EL (cell line): ENCODE measurements at places on chromosomes 16 and 17.

- DNase-seq: no peak
Measured at GRCh38 chr16:79229361-79229760, 371.2 kb downstream of the MAF start.

DNA sequence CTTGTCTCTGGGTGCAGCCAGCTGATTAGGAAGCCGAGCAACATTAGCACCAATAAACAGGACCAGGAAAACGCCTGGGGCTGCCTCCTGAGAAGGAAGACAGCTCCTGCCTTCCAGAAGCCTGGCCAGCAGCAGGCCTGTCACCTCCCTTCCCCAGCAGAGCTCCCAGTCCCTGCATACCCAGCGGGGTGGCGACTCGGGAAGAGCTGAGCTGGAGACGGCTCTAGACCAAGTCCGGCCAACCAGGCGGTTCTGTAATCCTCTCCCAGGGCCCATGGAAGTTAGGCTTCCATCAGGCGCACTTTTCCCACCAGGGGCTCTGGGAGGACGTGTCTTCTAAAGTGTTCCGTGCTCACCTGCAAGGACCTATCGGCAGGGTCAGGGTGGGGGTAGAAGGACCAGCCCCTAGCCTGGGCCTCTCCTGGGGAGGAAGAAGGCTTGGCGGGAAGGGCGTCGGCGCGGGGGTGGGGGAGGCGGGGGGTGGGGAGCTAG is 12.0 kb upstream of the CLUH start:
- peak; percentile 13 for DNase-seq

DNA sequence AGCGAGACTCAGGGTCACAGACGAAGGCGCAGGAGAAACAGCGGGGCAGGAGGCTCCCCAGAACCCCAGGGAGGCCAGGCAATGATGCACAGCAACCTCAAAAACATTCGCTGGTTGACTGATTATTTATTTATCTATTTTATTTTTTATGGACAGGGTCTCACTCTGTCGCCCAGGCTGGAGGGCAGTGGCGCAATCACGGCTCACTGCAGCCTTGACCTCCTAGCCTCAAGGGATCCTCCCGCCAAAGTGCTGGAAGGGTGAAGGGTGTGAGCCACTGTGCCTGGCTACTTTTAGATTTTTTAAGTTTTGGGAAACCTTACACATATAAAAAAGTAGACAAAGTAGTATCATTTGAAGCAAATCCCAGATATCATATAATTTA is 83.5 kb downstream of the ZNF778 start:
- no peak for DNase-seq

- DNase-seq: no peak
Measured at GRCh38 chr17:58415371-58416055, 1.8 kb downstream of the RNF43 start.

GRCh38 chr16:16022683-16023064 is 73.3 kb downstream of the ABCC1 start:
- DNase-seq: no peak

- DNase-seq: no peak
Measured at GRCh38 chr17:16908273-16908672, 63.6 kb downstream of the TNFRSF13B start.

GRCh38 chr16:75080205-75081029 is 36.2 kb downstream of the LDHD start:
- peak; percentile 60 for DNase-seq

GRCh38 chr17:78268191-78268874 is 36.9 kb downstream of the TMEM235 start:
- no peak for DNase-seq

GRCh38 chr17:60127068-60128064 is 22.4 kb upstream of the CA4 start:
- no peak for DNase-seq

DNA sequence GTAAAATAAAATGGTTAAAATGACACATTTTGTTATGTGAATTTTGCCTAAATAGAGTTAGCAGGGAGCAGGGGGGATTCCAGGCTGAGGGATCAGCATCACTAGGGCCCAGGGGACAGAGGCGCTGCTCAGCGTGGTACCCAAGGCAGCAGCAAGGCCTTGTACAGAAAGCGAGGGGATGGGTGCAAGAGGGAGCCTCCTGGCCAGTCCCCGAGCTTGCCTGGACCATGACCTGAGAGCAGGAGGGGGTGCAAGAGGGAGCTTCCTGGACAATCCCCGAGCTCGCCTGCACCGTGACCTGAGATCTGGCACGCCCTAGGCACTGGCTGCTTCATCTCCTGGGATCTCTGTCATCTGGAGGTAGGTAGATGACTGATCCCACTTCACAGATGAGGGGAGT is 17.3 kb upstream of the JPH3 start:
- no peak for DNase-seq

DNA sequence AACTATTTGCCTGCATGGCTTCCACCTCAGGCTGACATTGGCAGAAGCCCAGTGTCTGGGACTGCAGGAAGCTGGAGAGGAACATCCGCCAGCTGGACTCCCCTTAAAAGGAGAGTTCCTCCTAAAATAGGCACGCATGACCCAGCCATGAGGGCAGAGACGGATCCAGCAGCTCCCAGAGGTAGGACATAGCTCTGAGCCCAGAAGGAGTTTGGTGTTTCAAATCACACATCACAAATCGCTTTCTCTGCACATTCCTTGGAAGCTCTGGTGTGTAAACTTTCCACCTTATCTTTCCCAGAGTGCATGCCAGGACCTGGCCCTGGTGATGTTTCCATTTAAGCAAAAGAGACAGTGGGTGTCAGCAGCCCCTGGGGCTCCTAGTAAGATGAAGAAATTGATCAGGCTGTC is 231.1 kb upstream of the CDH5 start:
- DNase-seq: no peak

DNA sequence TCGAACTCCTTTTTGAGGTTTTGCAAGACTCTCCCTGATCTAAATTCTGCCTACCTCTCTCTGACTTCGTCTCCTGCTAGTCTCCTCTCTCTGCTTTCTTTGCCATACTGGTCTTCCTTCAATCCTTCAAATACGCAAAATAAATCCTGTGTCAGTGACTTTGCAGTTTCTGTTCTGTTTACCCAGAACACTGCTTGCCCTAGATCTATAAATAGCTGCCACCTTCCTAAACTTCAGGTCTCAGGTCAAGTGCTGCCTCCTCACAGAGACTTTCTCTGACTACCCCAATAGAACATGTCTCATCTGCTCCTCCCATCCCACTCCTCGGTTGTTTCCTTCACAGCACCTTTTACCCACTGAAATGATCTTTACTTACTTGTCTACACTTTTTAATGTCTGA is 78.9 kb downstream of the TRIM37 start:
- no peak for DNase-seq

- DNase-seq: no peak
Measured at GRCh38 chr16:87684106-87684677, 81.6 kb downstream of the KLHDC4 start.

- no peak for DNase-seq
Measured at GRCh38 chr17:33980193-33980592, 274.9 kb upstream of the CCL2 start.

DNA sequence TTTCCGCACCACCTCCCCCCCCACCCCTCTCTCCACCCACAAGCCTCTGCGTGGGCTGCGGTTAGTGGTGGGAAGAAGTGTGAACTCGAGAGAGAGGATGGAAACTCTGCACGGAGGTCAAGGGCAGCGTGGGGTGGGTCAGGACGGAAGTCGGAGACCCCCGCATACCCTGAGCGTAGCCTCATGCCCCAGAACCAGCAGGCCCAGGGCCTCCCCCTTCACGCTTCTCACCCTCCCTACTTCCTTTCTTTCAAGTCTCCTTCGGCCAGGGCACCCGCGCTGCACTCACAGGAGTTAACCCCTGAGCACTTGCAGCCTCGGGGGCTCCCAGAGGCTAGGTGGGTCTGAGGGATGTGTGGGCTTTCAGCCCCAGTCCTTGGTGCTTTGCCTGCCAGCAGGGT is 9.2 kb downstream of the TBKBP1 start:
- no peak for DNase-seq

- no peak for DNase-seq
Measured at GRCh38 chr16:79269211-79269863, 331.2 kb downstream of the MAF start.

DNA sequence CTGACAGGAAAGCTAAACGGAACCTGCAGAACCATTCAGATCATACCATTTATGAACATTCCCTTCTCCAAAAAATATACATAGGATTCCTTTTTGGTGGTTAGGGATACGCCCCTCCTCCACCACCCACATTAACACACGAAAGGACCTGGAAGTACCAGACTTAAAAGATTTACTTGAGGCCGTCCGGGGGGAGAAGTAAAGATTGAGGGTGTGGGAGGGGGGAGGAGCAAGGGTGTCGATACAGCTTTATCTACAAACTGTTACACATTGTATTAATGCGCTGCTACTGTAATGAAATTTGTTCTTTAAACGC is 537 bp downstream of the PALB2 start:
- DNase-seq: no peak

- no peak for DNase-seq
Measured at GRCh38 chr16:52547004-52547833, at the start of gene TOX3. TOX3 (minus strand) TSS chr16:52547143; CDS start chr16:52546723, 420 bp downstream.

- DNase-seq: no peak
Measured at GRCh38 chr17:49401971-49402611, 12.6 kb downstream of the PHB1 start.

- DNase-seq: no peak
Measured at GRCh38 chr17:41733348-41734138, 900 bp downstream of the HAP1 start.

DNA sequence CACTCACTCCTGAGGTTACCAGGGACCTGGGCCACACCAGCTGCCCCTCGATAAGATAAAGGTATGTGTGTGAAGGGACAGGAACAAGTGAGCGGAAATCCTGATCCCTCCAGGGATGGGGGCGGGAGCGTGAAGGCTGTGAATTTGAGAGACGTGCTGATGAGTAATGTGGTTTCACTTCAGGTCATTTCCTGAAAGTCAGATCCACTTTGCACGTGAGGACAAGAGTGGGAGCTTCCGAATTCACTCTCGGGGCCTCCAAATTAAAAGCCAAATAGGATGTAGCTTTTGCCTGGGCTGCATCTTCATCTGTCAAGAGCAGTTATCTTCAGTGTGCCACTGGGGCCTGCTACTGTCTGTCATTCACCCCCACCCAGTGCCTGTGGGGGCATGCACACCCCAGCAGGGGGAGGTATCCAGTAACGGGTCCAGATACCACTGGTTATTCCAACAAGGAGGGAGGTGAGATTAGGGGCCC is 87.4 kb upstream of the LHX1 start:
- DNase-seq: peak; percentile 89

DNA sequence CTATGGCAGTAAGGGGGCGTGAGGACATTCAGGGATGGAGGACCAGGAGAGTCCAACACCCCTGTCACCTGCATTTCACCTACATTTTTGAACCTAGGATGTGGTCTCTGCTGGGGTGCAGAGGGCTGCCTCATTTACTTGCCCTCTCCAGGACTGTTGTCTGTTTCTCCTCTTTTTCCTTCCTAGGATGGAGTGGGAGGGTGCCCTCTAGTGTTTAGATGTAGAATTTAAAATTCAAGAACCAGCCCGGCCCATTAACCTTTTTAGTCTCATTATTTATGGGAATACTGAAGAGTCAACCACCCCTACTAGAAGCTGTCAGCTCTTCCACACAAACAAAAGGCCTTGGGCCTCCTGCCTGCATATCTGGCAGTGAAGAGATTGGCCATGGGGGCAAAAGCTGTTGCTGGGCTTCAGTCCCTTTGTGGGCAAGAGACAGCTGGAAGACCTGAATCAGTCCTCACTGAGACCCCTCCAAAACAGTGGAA is 2.5 kb upstream of the STARD3 start:
- DNase-seq: peak; percentile 55

DNA sequence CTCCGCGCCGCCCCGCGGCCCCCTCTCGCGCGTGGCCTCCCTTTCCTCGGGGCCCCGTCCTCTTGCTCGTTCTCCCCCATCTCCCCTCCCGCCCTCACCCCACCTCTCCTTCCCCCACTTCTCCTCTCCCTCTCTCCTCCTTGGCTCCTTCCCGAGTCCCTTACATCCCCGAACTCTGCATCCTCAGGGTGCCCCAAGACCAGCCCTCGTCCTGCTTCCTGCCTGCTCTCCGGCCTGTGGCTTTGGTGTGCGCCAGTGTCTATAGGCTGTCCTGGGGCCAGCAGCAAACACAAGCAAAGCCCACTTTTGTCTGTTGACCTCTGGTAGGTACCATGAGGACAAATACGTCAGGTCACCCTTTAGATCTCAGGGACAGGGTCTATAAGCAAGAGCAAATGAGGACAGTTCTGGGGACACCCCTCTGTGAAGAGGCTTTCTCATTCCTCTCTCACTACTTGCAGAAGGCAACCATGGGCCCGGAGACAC is 284 bp upstream of the COPZ2 start:
- DNase-seq: peak; percentile 41

GRCh38 chr16:28513484-28514181 is 7.0 kb upstream of the IL27 start:
- DNase-seq: no peak

GRCh38 chr17:77287432-77288068 is 146.8 kb downstream of the SEC14L1 start:
- peak; percentile 92 for DNase-seq

- DNase-seq: no peak
Measured at GRCh38 chr17:61040666-61041065, 359.0 kb upstream of the TBX2 start.

DNA sequence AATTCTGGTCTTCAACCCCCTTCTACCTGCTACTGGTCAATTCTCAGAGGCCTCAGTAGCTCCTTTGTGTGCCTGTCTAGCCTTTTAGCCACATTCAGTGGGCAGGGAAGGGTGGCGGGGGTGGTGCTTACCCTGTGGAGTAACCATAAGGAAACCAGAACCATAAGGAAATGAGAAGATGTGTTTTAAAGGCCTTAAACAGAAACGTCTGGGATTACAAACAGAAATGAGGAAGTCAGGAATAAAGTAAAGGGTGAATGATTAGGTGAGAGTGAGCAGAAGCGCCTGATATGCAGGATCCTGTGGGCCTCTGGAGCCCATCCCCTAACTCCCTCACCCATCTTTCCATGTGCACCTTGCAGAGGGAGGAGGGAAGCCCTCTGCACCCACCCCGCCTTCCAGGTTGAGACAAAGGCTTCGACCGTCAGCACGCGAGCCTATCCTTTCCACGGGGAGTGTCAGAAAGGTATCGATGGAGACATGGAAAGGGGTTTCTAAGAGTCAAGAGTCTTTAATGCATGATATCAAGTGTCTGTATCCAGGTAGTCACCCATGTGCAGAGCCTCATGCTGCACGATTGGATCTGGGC is 20.4 kb downstream of the KIAA0513 start:
- no peak for DNase-seq

GRCh38 chr17:5667871-5668270 is 83.6 kb upstream of the NLRP1 start:
- DNase-seq: no peak

- no peak for DNase-seq
Measured at GRCh38 chr17:2745317-2746037, 4.0 kb downstream of the CCDC92B start.

GRCh38 chr17:81135505-81136278 is 29.6 kb upstream of the PVALEF start:
- DNase-seq: no peak

DNA sequence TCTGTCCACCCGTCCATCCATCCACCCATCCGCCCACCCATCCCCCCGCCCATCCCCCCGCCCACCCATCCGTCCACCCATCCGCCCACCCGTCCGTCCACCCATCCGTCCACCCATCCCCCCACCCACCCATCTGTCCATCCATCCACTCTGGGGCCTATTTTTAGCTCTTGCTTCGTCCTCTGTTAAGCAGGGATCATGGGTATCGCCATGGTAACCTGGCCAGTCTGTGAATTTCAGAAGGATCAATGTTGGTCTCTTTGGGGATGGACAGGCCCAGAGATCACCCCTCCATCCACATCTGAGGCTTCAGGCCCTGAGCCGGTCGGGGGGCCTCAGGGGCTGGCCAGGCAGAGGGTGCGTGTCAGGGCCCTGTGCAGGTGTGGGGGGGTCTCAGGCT is 15.2 kb upstream of the DPEP1 start:
- DNase-seq: peak; percentile 46

- no peak for DNase-seq
Measured at GRCh38 chr17:9032583-9032982, 11.3 kb downstream of the NTN1 start.
